ENCODE measurements at places on chromosomes 2 and 18.

- DNase-seq: no peak
These were observed 95.1 kb downstream of the INSIG2 start for GRCh38 chr2:118183381-118183780.

DNA sequence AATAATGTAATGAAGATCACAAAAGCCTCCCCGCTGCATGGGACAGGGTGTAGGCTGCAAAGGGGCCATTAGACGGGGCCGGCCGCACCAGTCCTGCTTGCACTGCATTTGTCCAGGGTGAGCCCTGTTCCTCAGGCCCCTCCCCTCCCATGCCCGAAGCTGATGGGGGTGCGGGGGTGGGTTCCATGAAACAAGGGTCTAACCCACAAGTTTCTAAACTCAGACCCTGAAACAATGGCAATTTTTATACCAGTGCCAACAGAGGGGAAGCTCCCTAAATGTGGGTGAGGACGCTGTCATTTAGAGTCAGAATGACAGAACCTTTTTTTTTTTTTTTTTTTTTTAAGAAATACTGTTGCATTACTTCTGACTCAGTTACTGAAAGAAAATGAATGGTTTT is 39.7 kb downstream of the HS6ST1 start:
- no peak for DNase-seq

GRCh38 chr18:49472459-49472858 is 12.0 kb upstream of the DYM start:
- DNase-seq: no peak

GRCh38 chr2:66438891-66439811 is 4.2 kb downstream of the MEIS1 start:
- no peak for DNase-seq

- no peak for DNase-seq
These were observed 211.0 kb downstream of the RDH14 start for GRCh38 chr2:18349421-18349820.
